ENCODE measurements at places on chromosomes 3 and 15. TPM values are rescaled to one million over a fixed set of nuclear protein-coding genes. Genes with fewer than 3 reads are reported as not detected.

SCN5A gene
- 0.43 TPM for total RNA-seq

TMCO5A gene
- total RNA-seq: not detected

PRSS50 gene
- total RNA-seq: not detected

IL20RB gene
- total RNA-seq: 1.6 TPM

ARHGAP31 gene
- 15.1 TPM for total RNA-seq

CRABP1 gene
- not detected for total RNA-seq
